ENCODE measurements at places on chromosomes 2 and 18. TPM values are rescaled to one million over a fixed set of nuclear protein-coding genes. Genes with fewer than 3 reads are reported as not detected.
A peak's percentile ranks its signal among the peaks of the same experiment; 100 is the strongest.

DSG1 gene
- total RNA-seq = not detected

CCBE1 gene
- 9.0 TPM for total RNA-seq

DNA sequence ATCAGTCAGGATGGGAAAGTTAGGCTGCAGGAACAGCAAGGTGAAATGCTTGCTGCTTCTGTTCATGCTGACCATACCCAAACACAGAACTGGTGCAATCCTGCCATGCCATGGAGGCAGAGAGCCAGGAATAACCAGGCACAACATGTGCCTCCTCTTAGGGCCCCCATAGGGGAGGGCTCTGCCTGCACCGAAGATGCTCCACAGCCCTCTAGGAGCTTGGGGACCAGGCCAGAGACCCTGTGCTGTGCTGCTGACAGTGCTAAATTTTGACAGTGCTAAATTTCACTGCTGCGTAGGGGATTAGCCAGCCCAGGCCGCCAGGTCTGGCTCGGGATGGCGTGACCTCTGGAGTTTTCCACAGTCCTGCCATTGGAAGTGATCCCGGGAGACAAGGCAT is 173.3 kb downstream of the SH3RF3 start:
- DNase-seq = no peak

GRCh38 chr18:74508821-74509225 is 12.7 kb downstream of the CNDP2 start:
- no peak for DNase-seq

- DNase-seq = peak; percentile 60
Observed at GRCh38 chr2:226802573-226802972, 3.0 kb upstream of the IRS1 start.

- no peak for DNase-seq
Observed at GRCh38 chr2:134041877-134042276, 212.0 kb upstream of the MGAT5 start.
